Lung (tissue), 17 donors: ENCODE measurements at places on chromosomes 3 and 15. TPM values are rescaled to one million over a fixed set of nuclear protein-coding genes. Genes with fewer than 3 reads are reported as not detected.

AHSG gene
- 0.92 TPM for total RNA-seq

FILIP1L gene
- 27.8 TPM for total RNA-seq

RPP25 gene
- 3.8 TPM for total RNA-seq

CCDC191 gene
- 15.3 TPM for total RNA-seq

CPNE9 gene
- total RNA-seq = not detected

GHSR gene
- total RNA-seq = not detected

FAM81A gene
- 2.9 TPM for total RNA-seq

CCNB2 gene
- 5.1 TPM for total RNA-seq

EIF4E3 gene
- 11.4 TPM for total RNA-seq

PCBP4 gene
- total RNA-seq = 37.7 TPM

EFHB gene
- 6.0 TPM for total RNA-seq

SETD5 gene
- total RNA-seq = 100 TPM

SLC22A13 gene
- total RNA-seq = not detected

TGM5 gene
- total RNA-seq = not detected

MRAS gene
- total RNA-seq = 28.7 TPM

GRCh38 chr3:99931059-99931458 is 113.4 kb downstream of the CMSS1 start:
- no peak for DNase-seq

DNA sequence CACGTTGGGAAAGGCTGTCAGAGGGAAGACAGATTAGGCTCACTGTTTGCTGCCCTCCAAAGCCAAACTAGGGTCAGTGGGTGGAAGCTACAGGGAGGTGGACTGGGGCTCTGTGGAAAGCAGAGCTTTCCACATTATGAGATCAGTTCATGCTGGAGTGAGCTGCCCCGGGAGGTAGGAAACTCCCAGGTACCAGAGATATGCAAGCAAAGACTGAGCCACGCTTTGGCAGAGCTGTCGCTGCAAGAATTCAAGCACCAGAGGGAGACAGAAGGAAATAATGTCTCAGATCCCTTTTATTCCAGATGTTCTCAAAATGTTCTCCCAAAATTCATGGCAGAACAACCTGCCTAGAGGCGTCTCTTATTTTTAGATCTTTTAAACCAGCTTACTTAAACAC is 286.6 kb downstream of the WDR72 start:
- DNase-seq = no peak

GRCh38 chr3:124937049-124937448 is 2.5 kb upstream of the MUC13 start:
- no peak for DNase-seq

DNA sequence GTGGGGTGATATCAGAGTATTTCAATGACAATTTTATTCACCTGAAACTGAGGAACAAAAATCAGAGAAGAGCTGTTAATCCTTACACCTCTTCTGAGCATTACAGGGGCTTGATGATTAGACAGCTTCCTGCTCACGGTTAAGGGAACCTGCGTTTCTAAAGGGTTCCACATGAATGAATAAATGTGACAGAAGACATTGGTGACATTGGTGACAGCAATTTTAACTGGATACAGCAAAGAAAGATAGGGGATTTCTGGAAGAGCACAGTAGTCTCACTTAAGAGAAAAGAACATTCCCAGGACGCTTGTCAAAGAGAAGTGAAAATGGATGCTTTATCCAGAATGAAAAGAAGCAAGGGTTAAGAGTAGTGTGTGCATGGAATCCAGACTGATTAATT is 235.9 kb upstream of the CNTN3 start:
- DNase-seq = no peak

- peak; percentile 14 for DNase-seq
These were observed 28.3 kb downstream of the IDH3A start for GRCh38 chr15:78177447-78177873.

GRCh38 chr3:58242340-58242739 is 4.7 kb downstream of the ABHD6 start:
- DNase-seq = no peak

DNA sequence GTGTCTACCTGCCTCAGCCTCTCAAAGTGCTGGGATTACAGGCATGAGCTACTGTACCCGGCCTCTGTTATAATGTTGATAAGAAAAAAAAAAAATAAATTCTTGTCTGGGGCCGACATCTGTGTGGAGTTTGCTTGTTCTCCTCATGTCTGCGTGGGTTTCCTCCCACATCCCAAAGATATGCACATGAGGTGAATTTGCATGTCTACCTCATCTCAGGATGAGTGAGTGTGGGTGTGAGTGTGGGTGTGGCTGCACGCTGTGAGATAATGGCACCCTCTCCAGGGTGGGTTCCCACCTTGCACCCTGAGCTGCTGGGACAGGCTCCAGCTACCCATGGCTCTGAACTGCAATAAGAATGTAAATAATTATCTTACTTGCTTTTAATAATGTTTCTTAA is 25.9 kb upstream of the UACA start:
- DNase-seq = no peak

- peak; percentile 84 for DNase-seq
These were observed at the start of gene SEMA3F for GRCh38 chr3:50154840-50155490. TSS of gene SEMA3F (plus strand) at chr3:50155324. CDS start at chr3:50159623, 4,299 bp downstream.

DNA sequence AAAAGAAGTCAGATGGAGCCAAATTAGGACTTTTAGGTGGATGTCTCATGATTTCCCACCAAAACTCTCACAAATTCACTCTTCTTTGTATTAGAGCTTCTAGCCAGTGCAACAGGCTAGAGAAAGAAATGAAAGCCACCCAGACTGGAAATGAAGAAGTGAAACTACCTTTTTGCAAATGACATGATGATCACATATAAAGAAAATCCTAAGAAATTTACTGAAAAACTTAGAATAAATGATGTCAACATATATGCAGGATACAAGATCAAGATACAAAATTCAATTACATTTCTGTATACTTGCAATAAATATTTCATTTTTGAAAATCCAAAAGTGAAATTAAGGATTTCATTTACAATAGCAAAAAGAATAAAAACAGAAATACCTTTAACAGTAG is 110.8 kb downstream of the LRIG1 start:
- no peak for DNase-seq

DNA sequence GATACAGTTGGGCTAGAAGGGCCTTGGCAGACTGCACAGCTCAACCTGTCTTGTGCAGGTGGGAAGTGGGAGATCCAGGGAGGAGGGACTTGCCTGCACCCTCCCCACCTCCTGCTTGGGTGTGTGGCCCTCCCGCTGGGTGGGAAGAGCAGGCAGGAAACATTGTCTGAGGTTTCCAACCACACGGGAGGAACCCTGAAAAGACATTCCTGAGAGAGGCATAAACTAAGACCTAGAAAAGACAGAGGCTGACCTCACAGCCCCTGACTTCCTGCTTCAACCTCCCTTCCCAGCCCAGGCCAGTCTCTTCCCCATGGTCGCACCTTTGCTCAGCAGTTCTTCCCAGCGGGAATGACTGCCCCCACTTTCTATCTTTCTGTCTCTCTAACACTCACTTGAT is 46.3 kb upstream of the INSYN1 start:
- DNase-seq = no peak

GRCh38 chr15:81886591-81886990 is 159.2 kb downstream of the MEX3B start:
- DNase-seq = no peak

GRCh38 chr3:134776518-134776917 is 18.5 kb upstream of the EPHB1 start:
- DNase-seq = no peak

DNA sequence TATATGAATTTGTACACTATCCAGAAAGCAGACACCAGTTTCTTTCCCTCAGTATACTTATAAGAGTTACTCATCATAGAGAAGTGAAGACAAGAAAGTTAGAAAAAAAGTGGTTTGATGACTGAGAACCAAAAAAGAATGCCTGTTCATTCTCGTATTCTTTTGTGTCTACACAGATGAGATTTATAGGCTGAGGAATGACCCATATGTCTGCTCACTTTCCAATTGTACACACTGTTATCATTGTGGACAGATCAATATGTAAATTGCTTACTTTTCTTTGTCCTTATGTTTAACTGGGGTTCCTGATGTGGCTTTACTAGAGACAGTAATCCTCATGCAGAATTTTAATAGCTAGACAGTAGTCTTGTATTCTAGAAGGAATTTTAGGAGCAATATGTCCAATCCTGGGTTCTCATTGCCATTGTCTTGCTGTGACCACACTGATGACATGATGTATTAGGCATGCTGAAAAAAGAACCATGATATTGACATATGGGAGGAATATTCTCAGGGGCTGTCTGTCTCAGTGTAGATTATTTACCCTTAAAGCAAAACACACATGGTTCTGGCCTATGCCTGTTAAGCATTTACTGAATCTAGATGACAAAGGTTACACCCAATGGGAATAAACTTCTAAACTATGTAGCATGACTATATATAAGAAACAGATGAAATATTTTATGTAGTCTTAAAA is 669.7 kb downstream of the ROBO1 start:
- DNase-seq = no peak

DNA sequence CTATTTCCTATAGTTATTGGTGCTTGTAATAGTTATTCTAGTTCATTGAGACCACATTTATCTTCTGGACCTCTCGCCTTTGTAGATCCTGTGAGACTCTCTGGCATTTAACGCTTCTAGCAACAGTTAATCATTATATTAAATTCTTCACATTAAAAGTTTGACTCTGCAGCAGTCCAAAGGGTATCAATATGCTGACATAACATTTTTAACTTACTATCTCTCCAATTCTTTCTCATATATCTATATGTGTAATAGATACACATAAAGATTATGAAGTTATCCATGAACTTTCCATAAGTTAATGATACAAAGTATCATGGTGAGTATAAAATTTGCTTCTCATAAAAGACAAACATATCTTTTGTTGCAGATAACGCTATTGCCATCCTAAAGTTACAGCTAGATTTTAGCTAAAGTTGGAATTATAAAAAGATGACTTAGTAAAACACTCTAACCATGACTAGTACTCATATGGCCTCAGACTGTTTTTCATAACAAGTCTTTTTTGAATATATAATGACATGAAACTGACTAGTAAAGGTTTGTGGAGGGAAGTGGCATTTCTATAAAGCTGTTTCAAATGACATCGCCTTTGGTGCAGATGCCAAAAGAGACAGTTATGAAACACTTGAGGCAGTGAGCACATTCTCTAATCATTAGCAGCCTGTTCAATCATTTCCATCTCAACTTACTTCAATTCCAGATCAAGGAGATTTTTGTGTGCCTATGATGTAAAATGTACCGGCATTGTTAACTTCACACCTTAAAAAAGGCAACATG is 379.3 kb upstream of the CBLB start:
- DNase-seq = no peak

GRCh38 chr15:81843226-81843625 is 202.6 kb downstream of the MEX3B start:
- no peak for DNase-seq

GRCh38 chr3:359672-360071 is 163.1 kb downstream of the CHL1 start:
- DNase-seq = no peak

- no peak for DNase-seq
These were observed 13.6 kb upstream of the RBMS3 start for GRCh38 chr3:29267226-29267625.

- DNase-seq = no peak
These were observed 284.2 kb downstream of the ROBO2 start for GRCh38 chr3:77324105-77324504.
